ENCODE measurements at places on chromosomes 13 and 19. TPM values are rescaled to one million over a fixed set of nuclear protein-coding genes. Genes with fewer than 3 reads are reported as not detected.

GRCh38 chr13:85197431-85197830 lies 601.8 kb downstream of the SLITRK6 start:
- no peak for DNase-seq

The RELB gene
- polyA plus RNA-seq: 7.3 TPM

- no peak for DNase-seq
Observed at GRCh38 chr19:10864538-10864899, 6.8 kb upstream of the CARM1 start.

The ADAT3 gene
- polyA plus RNA-seq: 1.4 TPM

The UQCR11 gene
- polyA plus RNA-seq: 185 TPM

DNA sequence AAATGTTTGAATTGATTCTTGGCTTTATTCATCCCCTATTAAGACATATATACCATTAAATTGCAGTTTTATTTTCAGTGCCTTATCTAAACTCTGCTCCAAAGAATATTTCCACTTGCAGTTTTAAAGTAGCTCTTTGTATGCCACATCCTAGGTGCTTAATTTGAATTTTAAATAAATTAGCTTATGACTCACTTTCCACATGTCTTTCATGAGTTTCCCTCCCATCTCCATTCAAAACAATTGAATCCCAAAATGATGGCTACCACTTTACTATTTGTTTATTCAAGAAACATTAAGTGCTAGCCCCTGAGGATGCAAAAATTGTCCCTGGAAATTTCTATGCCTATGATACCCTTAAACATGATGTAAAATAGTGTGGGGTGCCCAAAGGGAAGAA lies 19.5 kb downstream of the PCDH20 start:
- no peak for DNase-seq

The PINLYP gene
- 25.7 TPM for polyA plus RNA-seq

The CEACAM4 gene
- not detected for polyA plus RNA-seq

GRCh38 chr13:20499986-20500385 lies 25.7 kb downstream of the CRYL1 start:
- no peak for DNase-seq

- DNase-seq: no peak
Observed at GRCh38 chr19:55694241-55694655, 19.2 kb downstream of the EPN1 start.

DNA sequence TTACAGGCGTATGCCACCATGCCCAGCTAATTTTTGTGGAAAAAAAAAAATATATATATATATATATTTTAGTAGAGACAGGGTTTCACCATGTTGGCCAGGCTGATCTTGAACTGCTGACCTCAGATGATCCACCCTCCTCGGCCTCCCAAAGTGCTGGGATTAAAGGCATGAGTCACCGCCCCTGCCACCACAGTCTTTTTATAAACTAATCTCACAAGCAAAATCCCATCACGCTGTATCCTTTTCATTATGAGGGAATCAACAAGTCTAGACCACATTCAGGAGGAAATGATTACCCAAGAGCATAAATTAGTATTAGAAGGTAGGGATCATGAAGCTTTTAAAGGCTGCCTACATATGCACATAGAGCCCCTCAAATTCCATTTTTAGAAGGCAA lies 210.6 kb upstream of the NBEA start:
- no peak for DNase-seq

The KRTDAP gene
- 0.49 TPM for polyA plus RNA-seq

DNA sequence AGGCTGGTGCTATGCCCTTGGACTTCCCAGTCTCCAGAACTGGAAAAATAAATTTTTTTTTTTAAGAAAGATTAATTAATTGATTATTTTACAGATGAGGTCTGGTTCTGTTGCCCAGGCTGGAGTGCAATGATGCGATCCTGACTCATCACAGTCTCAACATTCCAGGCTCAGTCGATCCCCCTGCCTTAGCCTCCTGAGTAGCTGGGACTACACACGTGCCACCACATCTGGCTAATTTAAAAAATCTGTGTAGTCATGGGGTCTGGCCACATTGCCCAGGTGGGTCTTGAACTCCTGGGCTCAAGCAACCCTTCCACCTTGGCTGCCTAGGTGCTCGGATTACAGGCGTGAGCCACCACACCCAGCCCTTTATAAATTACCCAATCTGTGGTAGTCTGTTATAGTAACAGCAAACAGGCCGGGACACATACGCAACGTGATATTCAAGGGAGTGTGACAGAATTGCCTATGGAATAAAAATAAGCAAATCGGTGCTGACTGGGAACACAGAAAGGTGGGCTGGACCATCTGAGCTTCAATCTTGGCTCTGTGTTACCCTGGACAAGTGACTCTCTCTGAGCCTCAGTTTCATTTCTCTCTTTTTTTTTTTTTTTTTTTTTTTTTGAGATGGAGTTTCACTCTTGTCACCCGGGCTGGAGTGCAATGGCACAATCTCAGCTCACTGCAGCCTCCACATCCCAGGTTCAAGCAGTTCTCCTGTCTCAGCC lies 42.8 kb downstream of the PIN1 start:
- DNase-seq: no peak
